ENCODE measurements at places on chromosomes 7 and 10.

DNA sequence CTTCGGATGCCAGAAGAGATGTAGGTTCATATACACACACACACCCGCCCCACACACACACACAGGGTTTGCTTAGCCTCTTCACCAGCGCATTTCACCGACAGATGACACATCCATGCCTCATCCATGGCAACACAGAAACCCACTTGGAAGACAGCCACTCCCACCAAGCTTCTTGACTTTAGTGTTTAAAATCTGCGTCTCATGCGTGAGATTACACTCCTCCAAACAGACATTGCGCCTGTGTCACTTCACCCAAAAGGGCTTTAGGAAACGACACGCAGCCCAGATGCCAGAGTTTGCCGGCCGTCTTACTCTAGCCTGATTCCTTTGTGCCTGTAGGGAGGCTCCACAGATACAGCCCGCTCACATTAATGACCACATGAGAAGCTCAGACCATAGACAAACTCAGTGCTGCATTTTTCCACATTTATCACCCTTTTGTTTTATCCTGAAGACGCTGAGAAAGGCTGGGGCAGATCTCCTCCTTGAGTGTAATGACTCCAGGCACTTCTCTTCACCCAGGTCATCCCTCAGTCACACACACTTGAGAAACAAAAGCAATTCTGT lies 73.8 kb downstream of the DIP2C start:
- DNase-seq, result no peak

- DNase-seq, result no peak
These were observed 1104.2 kb downstream of the GATA3 start for GRCh38 chr10:9158675-9159074.

- DNase-seq, result peak; percentile 38
These were observed 238.0 kb upstream of the INHBA start for GRCh38 chr7:41940760-41941343.

- DNase-seq, result no peak
These were observed 15.2 kb downstream of the CACNA2D1 start for GRCh38 chr7:82428186-82428961.

DNA sequence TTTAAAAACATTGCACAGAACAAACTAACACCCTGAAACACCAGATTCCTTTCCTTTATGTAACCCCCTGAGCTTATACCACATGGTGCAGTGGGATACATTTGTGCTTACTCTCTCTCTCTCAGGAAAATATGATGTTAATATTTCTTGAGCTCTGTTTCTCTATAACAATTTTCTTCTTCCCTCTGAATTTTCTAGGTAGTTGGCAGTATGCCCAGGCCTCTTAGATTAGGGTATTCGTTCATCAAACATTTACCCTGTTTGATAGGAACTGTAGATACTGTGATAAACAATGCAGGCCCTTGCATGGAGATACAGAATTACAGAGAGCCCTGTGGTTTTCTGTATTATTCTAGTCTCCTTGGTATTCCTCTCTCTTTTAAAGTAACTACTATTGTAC lies 567.8 kb downstream of the IPMK start:
- DNase-seq, result no peak

DNA sequence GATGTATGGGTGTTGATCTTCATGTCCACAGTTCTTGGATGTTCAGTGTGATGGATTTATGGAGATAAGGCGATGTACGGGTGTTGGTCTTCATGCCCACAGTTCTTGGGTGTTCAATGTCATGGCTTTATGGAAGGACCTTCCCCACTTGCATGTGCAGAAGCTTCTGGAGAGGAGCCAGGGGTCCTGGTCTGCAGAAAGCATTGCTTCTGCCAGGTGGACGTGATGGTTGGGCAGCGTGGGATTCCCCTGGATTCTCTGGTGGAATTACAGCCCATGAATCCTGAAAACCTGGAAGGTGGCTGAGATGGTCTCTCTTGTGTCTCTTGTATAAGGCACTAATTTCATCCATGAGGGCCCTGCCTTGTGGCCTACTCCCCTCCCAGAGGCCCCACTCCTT lies 183.7 kb upstream of the TCERG1L start:
- DNase-seq, result no peak
